ENCODE measurements at places on chromosomes 11 and 22. TPM values are rescaled to one million over a fixed set of nuclear protein-coding genes. Genes with fewer than 3 reads are reported as not detected.

DNA sequence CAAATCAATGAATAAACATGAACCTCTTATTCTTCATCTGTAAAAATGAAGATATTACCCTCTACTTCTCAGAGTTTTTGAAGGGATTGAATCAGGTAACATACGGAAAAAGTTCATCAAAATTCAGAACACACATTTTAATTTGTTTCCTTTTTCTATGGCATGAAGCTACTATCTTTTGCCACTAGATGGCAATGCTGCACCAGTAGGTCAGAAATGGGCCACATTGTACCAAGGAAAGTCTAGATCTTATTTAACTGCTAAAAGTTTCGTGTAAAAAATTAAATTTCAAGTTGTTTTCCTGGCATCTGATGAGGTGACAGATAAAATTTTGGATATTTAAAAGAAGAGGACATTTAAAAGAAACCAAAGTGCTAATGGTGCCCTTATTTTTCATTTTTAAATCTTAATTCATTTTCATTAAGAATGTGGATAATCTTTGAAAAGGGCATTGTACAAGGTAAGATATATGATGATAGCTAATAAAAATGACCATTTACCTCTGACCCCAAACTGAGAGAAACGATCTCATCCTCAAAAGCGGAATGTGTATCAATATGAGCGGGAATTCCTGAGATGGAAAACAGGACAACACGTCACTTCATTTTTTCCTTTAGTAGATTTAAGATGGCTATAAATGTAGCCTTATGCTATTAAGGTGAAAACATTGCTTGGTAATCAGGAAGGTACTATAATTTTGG, 16.1 kb downstream of the ALKBH8 start:
- H3K27ac ChIP-seq: no peak overlapping the region
- no peaks in the 10 kb centered on the region for H3K27me3 ChIP-seq
- peaks cover 71% of the 10 kb centered on the region for H3K36me3 ChIP-seq

DNA sequence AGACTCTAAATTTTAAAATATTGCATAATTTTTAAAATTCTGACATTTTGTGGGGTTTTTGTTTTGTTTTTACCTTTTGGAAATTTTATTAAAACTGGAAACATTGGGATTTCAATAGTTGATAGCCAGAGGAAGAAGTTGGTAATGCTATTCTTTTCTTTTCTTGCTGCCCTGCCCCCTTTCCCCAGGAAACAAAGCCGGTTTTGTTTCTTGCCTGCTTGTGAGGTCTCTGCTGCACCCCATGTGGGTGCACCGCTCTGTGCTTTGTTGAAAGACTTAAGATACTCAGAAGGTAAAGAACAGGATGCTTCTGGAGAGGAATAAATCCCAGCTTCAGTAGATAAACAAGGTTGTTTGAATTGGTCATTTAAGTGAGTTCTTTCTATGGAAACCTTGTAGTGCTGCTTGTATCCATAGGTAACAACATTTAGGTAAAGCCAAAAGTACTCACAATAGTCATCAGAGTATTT, 87.5 kb downstream of the YAP1 start:
- H3K27me3 ChIP-seq: no peaks in the 10 kb centered on the region
- H3K4me3 ChIP-seq: no peak overlapping the region
- H3K4me1 ChIP-seq: peaks cover 17% of the 10 kb centered on the region

DNA sequence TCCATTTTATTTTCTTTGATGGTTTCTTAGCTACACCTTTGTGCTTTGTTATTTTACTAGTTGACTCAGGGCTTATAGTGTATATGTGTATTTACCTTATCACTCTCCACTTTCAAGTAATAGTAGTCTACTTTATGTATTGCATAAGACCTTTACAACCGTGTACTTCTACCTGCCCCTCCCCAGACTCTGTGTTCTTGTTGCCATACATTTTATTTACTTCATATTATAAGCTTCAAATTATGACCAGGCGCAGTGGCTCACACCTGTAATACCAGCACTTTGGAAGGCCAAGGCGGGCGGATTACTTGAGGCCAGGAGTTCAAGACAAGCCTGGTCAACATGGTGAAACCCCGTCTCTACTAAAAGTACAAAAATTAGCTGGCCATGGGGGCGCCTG, 28.2 kb upstream of the CTSD start:
- no peak overlapping the region for H3K4me3 ChIP-seq
- peaks cover 24% of the 10 kb centered on the region for H3K27me3 ChIP-seq
- no peak overlapping the region for H3K27ac ChIP-seq
- no peak for DNase-seq

GRCh38 chr11:82855616-82856015, 44.6 kb downstream of the PRCP start:
- no peaks in the 10 kb centered on the region for H3K4me1 ChIP-seq
- no peaks in the 10 kb centered on the region for H3K36me3 ChIP-seq
- no peak overlapping the region for H3K4me3 ChIP-seq
- no peak for DNase-seq

DNA sequence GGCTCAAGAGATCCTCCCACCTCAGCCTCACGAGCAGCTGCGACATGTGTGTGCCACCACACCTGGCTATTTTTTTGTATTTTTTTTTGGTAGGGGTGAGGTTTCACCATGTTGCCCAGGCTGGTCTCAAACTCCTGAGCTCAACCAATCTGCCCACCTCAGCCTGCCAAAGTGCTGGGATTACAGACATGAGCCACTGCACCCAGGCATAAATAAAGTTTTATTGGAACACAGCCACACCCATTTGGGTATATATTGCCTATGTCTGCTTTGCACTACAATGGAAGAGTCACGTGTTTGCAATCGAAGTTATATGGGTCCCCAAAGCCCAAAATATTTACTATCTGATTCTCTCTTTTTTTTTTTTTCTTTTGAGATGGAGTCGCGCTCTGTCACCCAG, 1.8 kb upstream of the MS4A15 start:
- no peaks in the 10 kb centered on the region for H3K4me1 ChIP-seq
- H3K27ac ChIP-seq: no peak overlapping the region
- no peaks in the 10 kb centered on the region for H3K36me3 ChIP-seq
- no peaks in the 10 kb centered on the region for H3K27me3 ChIP-seq

GRCh38 chr11:17076517-17077239, 789 bp downstream of the RPS13 start:
- peak overlapping the region; percentile 91 for H3K4me3 ChIP-seq
- peak overlapping the region; percentile 96 for H3K27ac ChIP-seq
- no peak for DNase-seq
- no peaks in the 10 kb centered on the region for H3K27me3 ChIP-seq

DNA sequence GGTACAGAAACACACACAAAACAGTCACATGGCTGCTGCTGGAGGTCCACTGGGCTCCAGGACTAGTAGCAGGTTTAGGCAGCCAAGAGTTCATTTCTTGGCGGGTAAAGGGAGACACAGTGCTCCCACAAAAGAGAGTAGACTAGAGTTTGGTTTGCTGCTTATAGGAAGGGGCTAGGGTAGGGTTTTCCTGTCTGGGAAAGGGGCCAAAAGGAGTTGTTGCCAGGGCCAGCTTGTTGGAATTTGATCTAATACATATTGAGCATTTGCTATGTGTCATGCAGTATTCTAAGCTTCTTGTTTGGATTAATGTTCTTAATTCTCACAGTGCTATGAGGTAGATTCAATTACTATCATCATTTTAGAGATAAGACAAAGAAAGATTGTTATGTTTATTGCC, 195.1 kb upstream of the PLET1 start:
- H3K27me3 ChIP-seq: no peaks in the 10 kb centered on the region
- H3K4me3 ChIP-seq: no peak overlapping the region
- H3K36me3 ChIP-seq: no peaks in the 10 kb centered on the region
- no peak overlapping the region for H3K27ac ChIP-seq

GRCh38 chr11:128488471-128488870, 98.9 kb downstream of the ETS1 start:
- DNase-seq: no peak
- H3K4me1 ChIP-seq: peaks cover 40% of the 10 kb centered on the region
- peak overlapping the region; percentile 24 for H3K27ac ChIP-seq
- no peaks in the 10 kb centered on the region for H3K27me3 ChIP-seq
- H3K4me3 ChIP-seq: no peak overlapping the region
- H3K36me3 ChIP-seq: peaks cover 53% of the 10 kb centered on the region

- no peaks in the 10 kb centered on the region for H3K36me3 ChIP-seq
- no peaks in the 10 kb centered on the region for H3K4me1 ChIP-seq
- H3K27ac ChIP-seq: no peak overlapping the region
- no peak for DNase-seq
Measured at GRCh38 chr11:121253951-121254350, 38.6 kb upstream of the SC5D start.

- H3K36me3 ChIP-seq: no peaks in the 10 kb centered on the region
- H3K27ac ChIP-seq: no peak overlapping the region
- H3K4me1 ChIP-seq: no peaks in the 10 kb centered on the region
- H3K4me3 ChIP-seq: no peak overlapping the region
Measured at GRCh38 chr22:33038131-33038772, 19.9 kb downstream of the SYN3 start.

GRCh38 chr11:14148653-14149273, 186.2 kb downstream of the SPON1 start:
- no peaks in the 10 kb centered on the region for H3K27me3 ChIP-seq
- no peak for DNase-seq
- H3K27ac ChIP-seq: no peak overlapping the region
- no peaks in the 10 kb centered on the region for H3K4me1 ChIP-seq

- H3K27me3 ChIP-seq: no peaks in the 10 kb centered on the region
- no peaks in the 10 kb centered on the region for H3K4me1 ChIP-seq
- no peaks in the 10 kb centered on the region for H3K36me3 ChIP-seq
Measured at GRCh38 chr11:40688369-40688768, 771.1 kb downstream of the LRRC4C start.

DNA sequence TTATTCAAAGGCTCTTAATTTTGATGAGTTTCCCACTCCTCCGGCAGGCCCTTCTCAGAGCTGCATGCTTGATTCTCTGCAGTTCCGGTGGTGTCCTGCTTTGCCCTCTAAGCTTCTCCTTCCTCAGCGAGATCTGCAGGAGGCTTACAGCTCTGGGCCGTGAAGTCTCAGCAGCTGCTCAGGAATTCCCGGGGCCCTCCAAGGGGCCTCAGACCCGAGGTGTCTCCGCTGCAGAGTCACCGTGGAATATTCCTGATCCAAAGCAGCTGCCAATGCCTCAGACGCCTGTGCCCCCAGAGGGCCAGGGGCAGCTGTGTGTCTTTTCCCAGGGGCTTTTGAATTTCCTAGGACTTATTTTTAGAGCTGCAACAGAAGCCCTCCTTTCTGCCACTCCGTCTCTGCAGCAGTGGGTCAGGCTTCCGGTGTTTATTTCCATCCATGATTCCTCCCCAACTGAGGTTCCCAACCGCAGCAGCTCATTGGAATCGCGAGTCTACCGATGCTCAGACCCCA, 37.2 kb downstream of the RPS6KA4 start:
- H3K27ac ChIP-seq: no peak overlapping the region
- no peaks in the 10 kb centered on the region for H3K4me1 ChIP-seq
- DNase-seq: no peak
- no peak overlapping the region for H3K4me3 ChIP-seq
- no peaks in the 10 kb centered on the region for H3K27me3 ChIP-seq
- no peaks in the 10 kb centered on the region for H3K36me3 ChIP-seq

- no peak for DNase-seq
- no peaks in the 10 kb centered on the region for H3K27me3 ChIP-seq
- H3K36me3 ChIP-seq: no peaks in the 10 kb centered on the region
- H3K27ac ChIP-seq: no peak overlapping the region
Measured at GRCh38 chr22:30856741-30857502, 111.7 kb downstream of the MORC2 start.

DNA sequence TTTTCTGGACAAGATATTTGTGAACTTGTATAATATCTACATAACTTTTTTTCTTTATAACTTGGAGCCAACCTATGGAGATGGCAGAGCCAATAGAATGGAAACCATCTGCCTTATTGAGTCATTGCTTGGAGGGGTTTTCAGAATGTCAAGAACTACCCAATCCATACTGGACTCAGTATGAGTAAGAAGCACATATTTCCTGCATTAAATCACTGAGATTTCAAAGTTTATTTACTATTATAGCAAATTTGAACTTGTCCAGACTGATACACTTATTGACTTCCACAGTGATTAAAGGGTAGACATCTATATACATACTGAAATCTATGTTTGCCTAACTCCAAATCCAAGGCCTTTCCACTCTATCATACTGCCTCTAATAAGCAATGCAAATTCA, 704.0 kb downstream of the KCNA4 start:
- no peaks in the 10 kb centered on the region for H3K36me3 ChIP-seq
- no peaks in the 10 kb centered on the region for H3K4me1 ChIP-seq
- no peak overlapping the region for H3K27ac ChIP-seq
- no peak overlapping the region for H3K4me3 ChIP-seq

DNA sequence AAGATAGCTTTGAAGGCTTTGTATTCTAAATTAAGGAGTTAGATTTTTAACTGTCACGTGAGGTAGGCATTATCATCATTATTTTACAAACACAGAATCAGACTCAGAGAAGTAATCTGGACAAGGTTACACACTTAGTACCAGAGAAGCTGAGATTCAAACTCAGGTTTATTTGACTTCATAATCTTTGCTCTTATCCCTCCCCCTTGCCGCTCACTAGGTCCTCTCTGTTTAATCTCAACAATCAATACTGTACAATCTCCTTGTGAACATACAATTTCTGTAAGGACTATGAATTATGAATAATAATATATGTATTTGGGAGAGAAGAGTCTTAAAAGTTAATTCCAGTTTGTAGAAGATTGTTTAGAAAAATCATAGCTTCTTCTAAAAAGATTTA, 5.2 kb upstream of the DNAJB7 start:
- no peak overlapping the region for H3K4me3 ChIP-seq
- H3K27me3 ChIP-seq: no peaks in the 10 kb centered on the region
- H3K27ac ChIP-seq: no peak overlapping the region
- H3K36me3 ChIP-seq: no peaks in the 10 kb centered on the region

DNA sequence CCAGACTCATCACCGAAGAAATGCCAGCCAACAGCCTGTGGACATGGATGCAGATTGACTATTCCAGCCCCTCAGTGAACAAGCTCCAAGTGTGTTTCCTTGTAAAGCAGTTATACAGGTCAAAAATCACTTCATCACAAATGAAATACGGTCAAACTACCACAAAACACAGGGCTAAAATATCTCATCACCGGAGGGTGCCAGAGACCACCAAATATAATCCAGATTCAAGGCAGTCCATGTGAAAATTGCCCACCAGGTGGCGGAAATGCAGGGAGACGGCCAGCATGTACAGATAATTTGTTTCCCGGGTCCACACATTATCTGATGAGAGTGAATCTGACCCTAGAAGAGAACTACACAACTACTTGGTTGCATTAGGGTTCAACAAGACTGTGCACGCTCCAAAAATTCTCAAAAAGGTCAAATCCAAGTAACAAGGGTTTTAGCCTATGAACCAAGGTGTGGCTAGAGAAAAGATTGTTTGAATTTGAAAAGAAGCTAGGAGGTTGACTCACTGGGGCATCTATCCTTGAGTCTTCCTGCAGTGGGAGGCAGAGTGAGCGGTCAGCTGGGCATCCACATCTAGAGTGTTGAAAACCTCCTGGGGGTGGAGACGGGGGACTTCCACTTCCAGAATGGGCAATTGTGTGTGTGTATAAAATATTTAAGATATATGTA, 71.7 kb downstream of the IGLL5 start:
- H3K27ac ChIP-seq: no peak overlapping the region
- DNase-seq: peak; percentile 57
- no peaks in the 10 kb centered on the region for H3K36me3 ChIP-seq
- no peaks in the 10 kb centered on the region for H3K4me1 ChIP-seq

The MRGPRE gene
- total RNA-seq: not detected

The MMP11 gene
- 1.3 TPM for total RNA-seq

The FREY1 gene
- total RNA-seq: 0.37 TPM

The PATE2 gene
- not detected for total RNA-seq

The FOLH1 gene
- 0.34 TPM for total RNA-seq

The MMP27 gene
- total RNA-seq: not detected

The PRG3 gene
- total RNA-seq: not detected

The C11orf87 gene
- total RNA-seq: not detected

The OR8G1 gene
- total RNA-seq: not detected

The GRK2 gene
- 46.8 TPM for total RNA-seq

The ACRV1 gene
- total RNA-seq: not detected

The IGLL1 gene
- not detected for total RNA-seq
